Ovary (tissue), 10 donors: ENCODE measurements at places on chromosomes 7 and 10.
A peak's percentile ranks its signal among the peaks of the same experiment; 100 is the strongest.

DNA sequence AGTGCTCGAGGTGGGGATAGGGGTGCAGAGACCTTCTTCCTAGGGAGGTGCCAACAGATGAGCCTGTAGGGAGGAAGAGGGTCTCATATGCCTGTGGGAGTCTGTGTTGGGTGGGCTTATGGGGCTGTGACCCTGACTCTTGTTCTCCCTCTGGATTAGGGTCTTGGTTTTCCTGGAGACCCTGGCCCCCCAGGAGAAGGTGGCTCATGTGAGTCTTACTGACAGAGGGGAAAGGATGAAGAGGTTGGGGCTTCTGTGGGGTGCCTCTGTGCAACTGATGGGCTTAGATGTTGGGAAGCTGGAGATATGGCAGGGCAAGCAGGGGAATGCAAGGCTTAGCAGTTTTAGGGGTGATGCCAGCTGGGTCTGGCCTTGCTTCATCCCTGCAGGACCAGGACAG, 20.2 kb upstream of the VOPP1 start:
- no peak for DNase-seq

GRCh38 chr7:141585592-141586510, 34.6 kb downstream of the AGK start:
- no peak for DNase-seq

GRCh38 chr10:47243791-47244190, 56.2 kb upstream of the GDF10 start:
- DNase-seq: no peak

GRCh38 chr7:107659666-107660065, 962 bp upstream of the SLC26A4 start:
- no peak for DNase-seq

DNA sequence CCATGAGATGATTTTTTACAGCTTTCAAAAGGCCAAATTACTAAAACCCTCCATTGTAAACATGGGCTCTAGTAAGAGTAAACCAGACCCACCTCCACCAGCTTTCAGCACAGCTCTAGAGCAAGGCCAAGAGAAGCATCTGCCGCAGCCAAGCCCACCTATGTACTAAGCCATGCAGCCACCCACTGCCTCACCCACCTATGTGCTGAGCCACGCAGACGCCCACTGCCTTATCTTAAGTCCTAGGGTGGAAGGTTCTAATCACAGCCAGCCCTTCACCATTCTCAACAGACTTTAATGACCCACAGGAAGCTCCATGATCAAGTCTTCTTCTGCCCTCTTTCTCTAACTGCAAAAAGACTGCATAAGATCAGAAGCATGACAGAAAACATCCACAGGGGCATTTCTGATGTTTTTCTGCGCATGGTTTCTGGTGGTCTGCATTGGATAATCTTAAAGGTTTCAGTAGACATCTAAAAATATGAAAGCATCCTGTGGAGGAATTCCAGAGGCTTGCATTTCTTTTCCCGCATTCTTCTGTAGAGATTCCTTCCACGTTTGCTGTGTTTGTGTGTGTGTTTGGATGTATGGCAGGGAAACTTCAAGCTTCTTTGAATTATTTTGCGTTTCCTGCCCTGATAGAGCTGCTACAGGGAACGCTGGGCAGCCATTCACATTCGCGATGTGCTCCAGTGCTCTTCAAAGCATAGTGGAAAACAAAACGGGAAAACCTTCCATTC, 286.1 kb upstream of the KLF6 start:
- DNase-seq: no peak

- DNase-seq: no peak
These were observed 44.5 kb downstream of the STARD3NL start for GRCh38 chr7:38222481-38223096.

- no peak for DNase-seq
These were observed 46.9 kb upstream of the KDM7A start for GRCh38 chr7:140223515-140224221.

DNA sequence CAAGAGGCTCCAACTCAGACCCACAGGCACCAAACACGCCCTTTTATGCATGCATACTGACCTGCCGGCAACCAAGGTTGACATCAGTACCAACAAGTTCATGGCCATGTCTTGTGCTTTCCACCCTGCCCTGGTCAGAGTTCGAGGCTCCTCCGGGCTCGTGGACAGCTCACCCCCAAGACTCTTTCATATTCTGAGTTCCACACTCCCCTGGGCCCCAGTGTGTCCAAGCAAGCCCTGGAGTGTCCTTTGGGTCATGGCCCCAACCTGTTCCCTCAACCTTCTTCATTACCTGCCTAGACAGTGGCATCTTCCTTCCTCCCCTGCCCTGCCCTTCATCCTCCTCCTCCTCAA, 40.5 kb downstream of the HIF1AN start:
- DNase-seq: no peak

DNA sequence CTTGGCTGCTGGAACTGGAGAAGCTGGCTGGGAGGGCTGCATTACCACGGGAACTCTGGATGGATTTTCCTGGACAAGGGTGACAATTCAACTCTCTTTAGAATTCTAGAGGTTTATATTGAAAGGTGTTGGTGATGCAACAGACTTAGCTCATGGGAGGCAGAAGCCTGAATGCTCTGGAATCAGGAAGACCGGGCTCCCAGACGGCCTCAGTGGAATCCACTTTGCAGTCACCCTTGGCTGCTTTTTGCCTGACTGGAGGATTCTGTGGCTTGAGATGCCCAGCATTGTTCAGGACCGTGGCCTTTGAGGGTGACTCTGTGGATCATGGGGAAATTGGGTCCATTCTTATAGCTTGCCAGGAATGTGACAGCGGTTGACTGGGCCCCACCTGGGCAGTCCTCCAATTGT, 32.3 kb downstream of the PYROXD2 start:
- no peak for DNase-seq

- DNase-seq: no peak
These were observed 56.9 kb downstream of the DPYSL4 start for GRCh38 chr10:132243626-132244025.

GRCh38 chr7:121330053-121330833, 1.4 kb downstream of the WNT16 start:
- no peak for DNase-seq

GRCh38 chr10:127910464-127910770, 3.5 kb downstream of the PTPRE start:
- DNase-seq: no peak

GRCh38 chr7:114026486-114027089, 107.8 kb upstream of the PPP1R3A start:
- DNase-seq: no peak

GRCh38 chr7:85165263-85165662, 21.6 kb downstream of the SEMA3D start:
- DNase-seq: no peak

- peak; percentile 66 for DNase-seq
These were observed at the start of gene ADCK2 for GRCh38 chr7:140672382-140673062. Gene ADCK2, plus strand, starts transcription at chr7:140672945. Its CDS starts 386 bp downstream, at chr7:140673331.

- DNase-seq: no peak
These were observed 36.6 kb upstream of the SPOCK2 start for GRCh38 chr10:72124989-72125388.

DNA sequence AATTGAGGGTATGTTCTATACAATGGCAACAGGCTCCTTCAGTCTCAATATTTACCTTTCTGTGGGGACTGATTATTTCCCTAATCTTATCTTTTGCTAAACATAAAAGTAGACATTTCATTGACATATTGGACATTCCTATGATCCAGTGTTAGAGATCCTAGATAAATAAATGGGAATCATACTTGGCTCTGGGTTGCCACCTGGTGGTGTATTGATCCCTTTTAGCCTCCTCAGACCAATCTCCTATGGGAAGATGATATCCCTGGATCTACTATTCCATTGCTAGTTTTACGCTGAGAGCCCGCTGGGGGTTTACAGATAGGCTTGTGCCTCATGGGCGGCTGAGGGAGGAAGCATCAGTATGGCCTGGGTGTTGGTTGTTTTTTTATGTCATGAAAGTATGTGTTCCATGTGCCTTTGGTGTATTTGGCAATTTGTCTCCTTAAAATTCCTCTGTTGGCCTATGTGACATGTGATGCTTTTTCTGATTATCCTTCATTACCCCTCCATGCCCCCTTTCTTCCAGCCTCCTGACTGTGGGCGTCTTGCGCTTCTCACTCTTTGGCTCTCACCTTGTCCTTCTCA, 18.8 kb downstream of the CELF2 start:
- no peak for DNase-seq

- peak; percentile 38 for DNase-seq
These were observed 20.8 kb downstream of the SPOCK2 start for GRCh38 chr10:72067463-72068125.

DNA sequence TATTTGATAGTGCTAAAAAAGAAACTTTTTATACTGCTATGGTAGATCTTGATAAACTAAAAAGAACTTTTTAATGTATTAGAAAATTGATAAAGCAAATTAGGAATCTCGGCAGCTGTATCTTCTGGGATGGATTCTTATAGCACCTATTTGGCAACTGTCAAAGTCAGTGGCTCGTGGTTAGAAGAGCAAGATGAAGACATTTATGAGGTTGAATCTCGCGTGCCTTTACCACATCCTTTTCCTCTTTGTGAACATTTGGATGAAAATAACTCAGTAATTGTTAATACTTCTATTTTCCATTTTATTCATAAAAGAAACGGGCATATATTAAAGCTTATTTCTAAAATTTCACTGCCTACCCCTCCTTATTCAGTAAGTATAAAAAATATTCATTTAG, 76.2 kb downstream of the CYP51A1 start:
- no peak for DNase-seq

DNA sequence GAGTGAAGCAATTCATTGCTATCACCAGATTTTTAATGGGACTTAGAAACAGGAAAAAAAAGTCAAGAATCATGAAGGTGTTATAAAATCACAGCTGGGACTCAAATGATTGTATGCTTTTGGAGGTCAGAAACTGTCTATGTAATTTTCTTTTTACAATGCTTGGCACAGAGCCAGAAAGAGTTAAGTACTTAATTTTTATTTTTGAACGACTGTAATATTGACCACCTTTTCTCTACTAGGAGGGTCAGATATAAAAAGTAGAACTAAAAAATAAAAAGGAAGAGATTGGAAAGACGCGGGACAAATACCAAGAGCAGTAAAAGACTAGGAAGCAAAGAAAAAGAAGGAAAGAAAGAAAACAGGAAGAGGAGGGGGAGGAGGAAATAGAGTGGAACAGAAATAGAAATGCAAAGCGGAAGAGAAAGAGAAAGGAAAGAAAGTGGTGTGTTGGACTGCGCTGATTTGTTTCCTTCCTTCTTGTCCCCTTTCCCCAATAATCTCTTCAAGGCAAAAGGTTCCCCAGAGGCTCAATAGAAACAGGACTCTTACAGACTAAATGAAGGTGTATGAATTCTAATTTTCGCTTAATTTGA, 23.2 kb upstream of the C1GALT1 start:
- DNase-seq: no peak

- no peak for DNase-seq
These were observed 28.2 kb upstream of the ZPBP start for GRCh38 chr7:50121286-50121685.

GRCh38 chr7:2409745-2410414, 6.5 kb downstream of the CHST12 start:
- no peak for DNase-seq

DNA sequence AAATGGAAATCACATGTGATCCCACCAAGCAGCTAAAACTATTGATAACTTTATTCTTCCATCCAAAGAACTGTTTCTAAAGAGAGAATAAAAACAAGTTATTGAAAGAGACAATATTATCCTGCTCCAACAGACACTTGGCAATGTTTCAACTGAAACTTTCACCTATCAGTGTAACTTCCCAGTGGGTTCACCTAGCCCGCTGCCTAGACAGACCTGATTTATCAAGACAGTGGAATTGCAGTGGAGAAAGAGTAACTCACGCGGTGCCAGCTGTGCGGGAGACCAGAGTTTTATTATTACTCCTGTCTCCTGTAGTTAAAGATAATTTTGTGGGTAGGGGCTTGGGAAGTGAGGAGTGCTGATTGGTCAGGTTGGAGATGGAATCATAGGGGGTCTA, 199.8 kb downstream of the AHR start:
- no peak for DNase-seq

- DNase-seq: no peak
These were observed 37.0 kb upstream of the CCSER2 start for GRCh38 chr10:84291384-84291783.

- no peak for DNase-seq
These were observed 54.5 kb downstream of the NRP1 start for GRCh38 chr10:33279811-33280602.

- no peak for DNase-seq
These were observed 39.5 kb downstream of the PRPS1L1 start for GRCh38 chr7:17988141-17988540.

DNA sequence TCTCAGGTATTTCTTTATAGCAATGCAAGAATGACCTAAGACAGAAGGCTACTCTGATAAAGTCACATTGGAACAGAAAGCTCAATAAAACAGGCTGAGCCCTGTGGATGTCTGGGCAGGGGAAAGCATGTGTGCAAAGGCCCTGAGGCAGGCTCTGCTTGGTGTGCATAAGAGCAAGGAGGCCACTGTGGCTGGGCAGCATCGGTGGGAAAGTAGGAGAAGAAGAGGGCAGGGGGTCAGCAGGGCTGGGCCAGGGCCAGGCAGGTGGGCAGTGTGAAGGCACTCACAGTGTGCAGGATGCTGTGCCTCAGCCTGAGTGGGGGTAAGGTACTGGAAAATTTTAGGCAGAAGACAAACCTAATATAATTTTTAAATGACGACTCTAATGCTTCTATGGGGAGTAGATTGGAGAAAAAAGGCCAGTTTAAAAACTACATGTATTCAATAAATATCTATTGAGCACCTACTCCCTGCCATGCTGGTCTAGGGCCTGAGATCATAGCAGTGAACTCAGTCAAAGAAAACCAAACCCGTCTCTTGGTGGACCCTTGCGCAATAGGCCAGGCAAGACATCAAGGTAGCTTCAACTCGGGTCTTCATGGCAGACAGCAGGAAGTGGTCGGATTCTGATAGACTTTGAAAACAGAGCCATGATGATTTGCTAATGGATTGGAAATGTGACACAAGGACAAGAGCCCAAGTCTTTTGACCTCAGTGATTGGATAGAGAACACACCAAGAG, 572.3 kb downstream of the TCERG1L start:
- DNase-seq: no peak
